ENCODE measurements at places on chromosomes 2 and 18.

- DNase-seq = no peak
Measured at GRCh38 chr2:165144315-165144714, 59.5 kb downstream of the SCN3A start.

GRCh38 chr2:107737756-107738155 is 88.9 kb upstream of the RGPD4 start:
- DNase-seq = no peak

- DNase-seq = no peak
Measured at GRCh38 chr18:40957533-40958070, 997.4 kb upstream of the PIK3C3 start.

GRCh38 chr2:27305516-27305915 is 2.7 kb downstream of the UCN start:
- no peak for DNase-seq

DNA sequence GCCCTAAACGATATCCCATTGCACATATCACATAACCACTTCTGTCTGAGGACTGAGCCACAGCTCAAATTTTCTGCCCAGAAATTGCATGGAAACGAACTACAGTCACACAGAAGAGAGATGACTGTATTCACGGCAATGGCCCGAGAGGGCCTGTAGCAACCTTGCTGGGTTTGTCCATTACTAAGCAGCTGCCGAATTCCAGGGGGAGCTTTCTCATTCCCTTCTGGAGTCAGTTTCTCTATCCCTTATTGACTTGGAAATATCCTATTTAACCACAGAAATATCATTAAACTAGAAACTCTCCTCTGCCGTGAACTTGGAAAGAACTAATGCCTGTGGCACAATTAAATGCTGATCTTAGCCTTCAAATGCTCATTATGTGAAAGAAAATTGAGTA is 183.9 kb downstream of the DNER start:
- no peak for DNase-seq

DNA sequence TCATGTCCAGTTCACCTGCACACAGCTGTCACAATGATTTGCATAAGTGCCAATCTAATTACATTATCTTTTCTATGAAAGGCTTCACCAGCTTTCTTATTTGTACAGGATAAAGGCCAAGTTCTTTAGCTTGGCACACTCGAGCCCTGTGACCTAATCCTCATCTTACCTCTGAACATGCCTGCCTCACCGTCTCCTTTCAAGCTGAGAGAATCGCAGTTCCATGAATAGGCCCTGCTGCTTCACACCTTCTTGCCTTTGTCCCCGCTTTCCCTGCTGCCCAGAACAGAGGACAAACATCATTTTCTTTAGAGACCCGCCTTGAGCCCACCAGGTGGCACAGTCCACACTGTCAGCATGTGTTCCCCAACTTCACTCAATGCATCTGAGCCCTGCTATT is 1094.7 kb downstream of the BCL11A start:
- DNase-seq = no peak

GRCh38 chr2:191202209-191202721 is 42.9 kb upstream of the MYO1B start:
- DNase-seq = no peak

GRCh38 chr2:177711483-177712265 is 319.1 kb downstream of the AGPS start:
- DNase-seq = no peak

DNA sequence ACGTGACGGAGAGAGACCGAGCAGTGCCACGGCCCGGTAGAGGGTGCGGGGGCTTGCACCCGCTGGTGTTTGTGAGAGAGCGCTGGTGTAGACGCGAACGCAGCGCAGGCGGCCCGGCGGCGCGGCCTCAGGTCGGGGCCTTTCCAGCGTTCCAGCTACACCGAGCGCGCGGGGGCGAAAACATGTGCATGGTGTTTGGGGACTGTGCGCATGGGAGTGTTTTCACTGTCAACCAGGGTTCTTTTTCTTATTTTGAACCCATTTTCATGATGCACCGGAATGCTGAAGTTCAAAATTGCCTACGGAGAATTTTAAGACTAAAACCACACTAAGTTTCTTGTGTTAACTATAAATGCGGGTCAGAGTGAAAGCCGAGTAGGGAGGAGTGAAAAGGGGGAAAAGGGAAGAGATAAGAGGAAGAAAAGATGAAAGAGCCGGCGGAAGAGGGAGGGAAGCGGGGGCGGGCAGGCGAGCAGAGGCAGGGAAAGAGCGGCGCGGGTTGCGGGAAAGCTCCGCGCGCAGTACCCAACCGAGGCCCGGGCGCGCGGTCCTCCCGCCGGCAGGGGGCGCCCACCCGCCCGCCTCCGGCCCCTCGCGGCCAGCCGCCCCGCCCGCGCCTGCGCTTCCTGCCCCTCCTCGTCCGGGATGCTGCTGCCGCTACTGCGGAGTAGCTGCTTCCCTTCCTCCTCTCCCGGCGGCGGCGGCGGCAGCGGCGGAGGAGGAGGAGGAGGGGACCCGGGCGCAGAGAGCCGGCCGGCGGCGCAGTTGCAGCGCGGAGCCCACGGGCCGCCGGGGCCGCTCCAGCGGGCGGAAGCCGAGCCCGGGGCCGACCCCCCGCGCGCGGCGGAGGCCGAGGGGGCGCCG is at the start of gene RAB12:
Gene RAB12 (plus strand): TSS at position 643 of the 864 bp plus-strand sequence. CDS start 3 bp downstream, at position 646.
- DNase-seq = no peak

GRCh38 chr18:47250391-47251046 is 941 bp downstream of the SKOR2 start:
- DNase-seq = no peak

GRCh38 chr2:143615562-143615961 is 486.3 kb downstream of the ARHGAP15 start:
- no peak for DNase-seq

GRCh38 chr2:234846599-234847363 is 105.0 kb upstream of the SH3BP4 start:
- DNase-seq = no peak

All from CMK (cell line).